ENCODE measurements at places on chromosomes 1 and 21. TPM values are rescaled to one million over a fixed set of nuclear protein-coding genes. Genes with fewer than 3 reads are reported as not detected.

LMX1A gene
- not detected for total RNA-seq

KRTAP11-1 gene
- total RNA-seq = not detected

AHCTF1 gene
- total RNA-seq = 53.0 TPM

CELA2A gene
- not detected for total RNA-seq

C4BPA gene
- not detected for total RNA-seq

ADORA1 gene
- total RNA-seq = not detected

MYBPH gene
- total RNA-seq = not detected

FAM131C gene
- total RNA-seq = 0.66 TPM

NTMT2 gene
- total RNA-seq = not detected

KIF26B gene
- 0.16 TPM for total RNA-seq

GPATCH2 gene
- 9.5 TPM for total RNA-seq

PRDM16 gene
- not detected for total RNA-seq

LCA5L gene
- 0.33 TPM for total RNA-seq

SPRR2E gene
- total RNA-seq = not detected

LCE2B gene
- total RNA-seq = not detected

ATP1A2 gene
- not detected for total RNA-seq
